ENCODE measurements at places on chromosomes 4 and X. TPM values are rescaled to one million over a fixed set of nuclear protein-coding genes. Genes with fewer than 3 reads are reported as not detected.

DNA sequence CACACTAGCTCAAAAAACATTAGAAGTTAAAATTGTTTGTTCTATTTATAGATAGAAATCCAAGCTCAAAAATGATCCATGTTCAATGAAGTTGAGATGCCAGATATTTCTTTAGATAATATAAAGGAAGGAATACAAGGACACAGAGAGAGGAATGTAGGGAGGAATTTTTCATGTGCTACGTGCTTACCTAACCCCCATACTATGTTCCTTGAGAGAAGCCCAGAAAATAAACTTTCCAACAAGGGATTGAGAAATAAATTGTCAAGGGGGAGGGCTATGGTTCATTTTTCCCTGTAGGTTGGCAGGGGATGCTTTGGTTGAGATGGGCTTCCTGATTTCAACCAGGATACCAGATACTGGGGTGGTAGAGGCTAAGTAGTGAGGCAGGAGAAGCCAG is 15.6 kb upstream of the ADH5 start:
- no peak for DNase-seq

GRCh38 chrX:15739886-15740285 is 1.8 kb downstream of the CA5B start:
- DNase-seq, result no peak

- DNase-seq, result no peak
These were observed 132.2 kb downstream of the KLHL8 start for GRCh38 chr4:87088186-87088585.

DNA sequence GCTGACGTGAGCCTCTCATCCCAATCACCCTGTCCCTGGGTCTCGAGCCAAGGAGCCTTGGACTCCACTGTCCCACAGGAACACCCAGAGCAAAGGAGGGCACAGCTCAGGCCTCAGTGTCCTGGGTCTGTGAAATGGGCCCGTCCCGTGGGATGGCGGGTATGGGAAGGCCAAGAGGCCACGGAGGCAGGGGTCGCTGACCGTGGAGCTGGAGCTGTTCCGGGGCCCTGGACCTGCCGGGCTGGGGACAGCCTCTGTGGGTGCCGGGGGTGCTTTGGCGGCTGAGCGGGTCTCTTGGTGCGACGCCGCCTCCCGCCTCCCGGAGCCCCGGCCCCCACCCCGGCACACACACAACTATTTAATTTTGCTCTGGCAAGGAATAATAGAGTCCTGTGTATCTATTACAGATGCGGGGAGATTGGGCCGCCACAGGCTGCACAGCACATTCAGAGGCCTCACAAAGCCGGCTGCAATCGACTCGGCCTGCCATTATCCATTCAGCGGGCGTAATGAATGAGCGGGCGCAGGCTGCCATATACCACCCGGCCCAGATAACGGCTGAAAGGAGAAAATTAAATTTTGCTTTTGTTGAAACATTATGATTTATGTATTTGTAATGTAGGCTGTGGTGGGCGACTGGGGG is 83.9 kb upstream of the NKX1-1 start:
- no peak for DNase-seq

- no peak for DNase-seq
These were observed 201.4 kb downstream of the MAGEB17 start for GRCh38 chrX:16368696-16369095.

DNA sequence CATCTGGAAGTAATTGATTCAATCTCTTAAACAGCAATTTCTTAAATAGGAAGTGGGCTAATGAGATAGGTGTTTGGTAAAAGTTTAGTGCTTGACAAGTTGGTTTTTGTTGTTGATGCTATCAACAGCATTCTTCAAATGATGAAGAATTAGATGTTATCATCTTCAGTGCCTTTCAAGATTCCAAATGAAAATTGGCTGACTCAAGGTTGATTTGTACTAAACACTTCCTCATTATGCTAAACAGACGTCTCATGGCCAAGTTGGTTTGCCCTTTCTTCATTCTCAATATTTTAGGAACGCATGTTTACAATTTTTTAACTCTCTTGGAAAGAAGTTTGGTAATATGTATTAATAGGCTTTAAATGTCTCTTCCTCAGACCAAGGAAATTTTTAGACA is 86.0 kb downstream of the MID1IP1 start:
- DNase-seq, result no peak

DNA sequence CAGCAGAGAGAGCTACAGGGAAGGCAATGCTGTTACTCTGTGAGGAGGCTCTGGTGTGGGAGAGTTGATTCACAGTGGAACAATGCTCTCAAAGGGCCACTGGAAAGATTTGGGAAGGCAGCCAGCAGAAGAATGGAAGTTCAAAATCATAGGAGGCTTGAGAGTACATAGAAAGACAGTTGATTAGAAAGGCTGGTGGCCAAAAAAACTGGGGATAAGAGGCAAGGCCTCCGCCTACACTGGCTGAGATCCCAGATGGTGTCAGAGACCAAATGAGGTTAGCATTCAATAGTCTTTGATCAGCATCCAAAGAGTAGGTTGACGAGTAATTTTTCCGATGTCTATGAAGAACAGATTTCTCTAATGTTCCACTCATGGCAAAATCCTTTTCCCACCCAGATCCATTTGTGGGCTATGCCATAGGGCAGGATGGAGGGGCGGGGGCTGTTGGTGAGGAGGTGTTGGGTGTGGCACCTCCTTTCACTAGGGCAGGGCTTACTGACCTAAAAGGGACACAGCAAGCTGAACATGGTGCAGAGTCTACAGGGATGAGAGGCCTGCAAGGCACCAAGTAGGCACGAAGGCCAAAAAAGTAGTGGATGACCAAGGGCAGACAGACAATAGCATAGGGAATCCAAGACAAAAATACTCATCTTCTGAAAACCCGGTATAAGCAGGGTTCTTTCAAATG is 15.1 kb downstream of the TEC start:
- DNase-seq, result no peak

GRCh38 chr4:105430811-105431210 is 43.1 kb downstream of the PPA2 start:
- DNase-seq, result no peak

Gene NLRP2B
- total RNA-seq, result under 0.01 TPM

Gene DMRTC1
- not detected for total RNA-seq
